T47D (cell line): ENCODE measurements at places on chromosomes 3 and 15.

DNA sequence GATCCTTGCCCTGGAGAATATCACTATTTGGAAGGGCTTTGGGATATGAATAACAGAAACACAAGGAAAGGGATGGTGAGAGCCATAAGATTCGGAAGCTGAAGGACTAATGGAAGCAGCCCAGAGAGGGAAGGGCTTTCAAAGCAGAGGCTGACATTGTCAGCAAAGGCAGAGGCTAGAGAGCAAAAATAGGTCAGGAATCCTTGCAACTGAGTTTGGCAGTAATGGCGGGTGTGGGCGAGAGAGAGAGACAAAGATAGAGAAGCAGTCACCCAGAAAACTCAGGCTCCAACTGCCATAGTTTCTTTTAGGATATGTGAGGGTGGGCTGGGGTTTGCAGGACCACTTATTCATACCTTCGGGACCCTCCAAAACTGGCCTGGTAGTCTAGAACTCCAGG, 248.6 kb downstream of the OPA1 start:
- no peak for DNase-seq

GRCh38 chr3:134198414-134198813, 52.2 kb downstream of the RYK start:
- DNase-seq: no peak

DNA sequence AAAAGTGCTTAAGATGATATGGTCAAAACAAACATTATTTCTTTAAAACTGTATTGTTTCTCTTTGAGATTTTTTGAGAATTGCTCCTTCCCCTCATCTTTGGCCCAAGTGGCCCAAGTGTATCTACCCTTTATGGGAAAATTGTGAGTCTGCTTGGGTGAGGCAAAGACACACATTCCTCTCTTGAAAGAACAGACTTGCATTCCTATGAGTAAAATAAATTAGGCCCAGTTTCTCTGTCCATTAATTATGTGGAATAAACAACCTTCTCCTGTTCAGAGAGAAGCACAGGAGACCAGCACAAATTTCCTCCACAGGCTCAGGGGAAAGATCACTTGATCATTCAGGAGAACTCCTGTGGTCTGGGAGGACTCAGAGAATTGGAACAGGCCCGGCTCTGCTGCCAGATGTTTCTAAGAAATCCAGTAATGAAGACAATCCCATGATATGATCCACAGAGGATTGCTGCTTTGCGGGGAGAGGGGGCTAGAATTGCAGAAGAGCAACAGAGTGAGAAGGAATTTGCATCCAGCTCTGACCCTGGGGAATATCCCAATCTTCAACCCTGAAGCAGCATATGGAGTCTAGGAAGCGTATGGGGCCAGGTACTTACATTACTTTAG, 53.8 kb upstream of the BOC start:
- DNase-seq: no peak

GRCh38 chr3:111087924-111088469, 16.4 kb downstream of the NECTIN3 start:
- no peak for DNase-seq

DNA sequence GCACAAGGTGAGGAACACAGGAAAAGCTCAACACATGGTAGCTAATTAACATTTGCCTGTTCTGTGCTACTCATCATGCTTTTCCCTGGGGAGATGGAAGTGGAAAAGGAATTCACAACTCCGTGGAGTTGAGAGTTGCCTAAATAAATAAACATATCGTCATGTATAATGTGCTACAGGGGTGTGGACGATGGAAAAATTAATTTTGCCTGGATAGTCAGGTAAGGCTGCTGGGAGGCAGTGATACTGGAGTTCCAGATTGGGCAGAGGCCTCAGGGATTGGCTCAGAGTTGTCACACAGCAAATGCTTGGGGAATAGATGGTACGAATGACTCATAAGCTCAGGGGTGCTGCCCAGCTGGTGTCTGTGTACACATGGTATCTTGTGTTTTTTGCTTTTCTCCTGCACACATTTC, 3.1 kb upstream of the ABHD6 start:
- DNase-seq: no peak

DNA sequence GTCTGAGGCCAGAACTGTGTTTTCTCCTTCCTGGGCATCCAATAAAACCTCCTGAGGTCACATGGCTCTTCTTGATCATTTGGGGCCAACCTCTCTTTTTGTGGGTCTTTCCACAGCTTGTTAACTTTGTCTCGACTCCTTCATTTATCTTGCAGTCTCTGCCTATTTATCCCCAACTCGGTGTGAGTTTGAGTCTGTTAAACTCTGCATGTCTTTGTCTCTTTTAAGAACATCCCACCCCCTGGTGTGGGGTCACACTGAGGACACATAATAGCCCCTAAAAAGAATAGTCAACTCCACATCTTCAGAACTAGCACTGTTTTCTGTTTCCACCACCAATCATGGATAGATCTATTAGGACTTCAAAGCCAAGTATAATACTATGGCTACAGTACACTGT, 187.2 kb downstream of the TLE3 start:
- no peak for DNase-seq

GRCh38 chr15:61768131-61768530, 292.1 kb downstream of the VPS13C start:
- DNase-seq: no peak
